Small intestine (tissue), 16 donors: ENCODE measurements at places on chromosomes 4 and X. TPM values are rescaled to one million over a fixed set of nuclear protein-coding genes. Genes with fewer than 3 reads are reported as not detected.

- DNase-seq: no peak
Measured at GRCh38 chrX:153238361-153238760, 59.3 kb downstream of the MAGEA1 start.

Gene JAKMIP1
- polyA plus RNA-seq: 1.8 TPM

Gene FIP1L1
- polyA plus RNA-seq: 56.6 TPM

Gene CLDN2
- 36.1 TPM for polyA plus RNA-seq

- no peak for DNase-seq
Measured at GRCh38 chr4:53365121-53365485, 758 bp downstream of the SCFD2 start.
